GM04504 (cell line): ENCODE measurements at places on chromosomes 13 and 19.

GRCh38 chr13:113941571-113942191 lies 32.2 kb downstream of the C13orf46 start:
- no peak for DNase-seq

DNA sequence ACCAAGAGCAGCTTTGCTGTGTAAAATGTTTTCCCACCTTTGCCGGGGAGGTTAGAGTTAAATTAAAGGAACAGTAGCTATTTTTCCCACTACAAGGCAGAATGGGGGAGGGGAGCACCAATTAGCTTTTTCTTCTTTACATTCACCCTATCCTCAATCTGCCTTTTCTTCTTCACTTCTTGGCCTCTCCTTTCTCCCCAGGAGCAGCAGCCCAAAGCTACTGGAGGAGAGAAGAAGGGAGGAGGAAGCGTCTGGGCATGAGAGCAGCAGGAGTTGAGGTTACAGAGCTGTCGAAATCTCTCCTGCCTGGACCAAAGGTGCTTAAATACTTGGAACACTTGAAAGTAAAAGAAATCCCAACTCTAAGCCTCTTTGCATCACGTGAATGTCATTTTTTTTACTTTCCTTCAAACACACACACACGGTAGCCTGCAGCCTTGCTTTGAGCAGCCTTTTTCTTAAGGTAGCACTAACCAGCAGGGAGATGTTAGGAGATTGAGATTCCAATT lies 39.0 kb upstream of the WASF3 start:
- DNase-seq, result no peak

GRCh38 chr13:99868767-99869166 lies 102.8 kb downstream of the ZIC5 start:
- no peak for DNase-seq

- peak; percentile 26 for DNase-seq
Measured at GRCh38 chr13:52070929-52071523, 46.5 kb downstream of the UTP14C start.

DNA sequence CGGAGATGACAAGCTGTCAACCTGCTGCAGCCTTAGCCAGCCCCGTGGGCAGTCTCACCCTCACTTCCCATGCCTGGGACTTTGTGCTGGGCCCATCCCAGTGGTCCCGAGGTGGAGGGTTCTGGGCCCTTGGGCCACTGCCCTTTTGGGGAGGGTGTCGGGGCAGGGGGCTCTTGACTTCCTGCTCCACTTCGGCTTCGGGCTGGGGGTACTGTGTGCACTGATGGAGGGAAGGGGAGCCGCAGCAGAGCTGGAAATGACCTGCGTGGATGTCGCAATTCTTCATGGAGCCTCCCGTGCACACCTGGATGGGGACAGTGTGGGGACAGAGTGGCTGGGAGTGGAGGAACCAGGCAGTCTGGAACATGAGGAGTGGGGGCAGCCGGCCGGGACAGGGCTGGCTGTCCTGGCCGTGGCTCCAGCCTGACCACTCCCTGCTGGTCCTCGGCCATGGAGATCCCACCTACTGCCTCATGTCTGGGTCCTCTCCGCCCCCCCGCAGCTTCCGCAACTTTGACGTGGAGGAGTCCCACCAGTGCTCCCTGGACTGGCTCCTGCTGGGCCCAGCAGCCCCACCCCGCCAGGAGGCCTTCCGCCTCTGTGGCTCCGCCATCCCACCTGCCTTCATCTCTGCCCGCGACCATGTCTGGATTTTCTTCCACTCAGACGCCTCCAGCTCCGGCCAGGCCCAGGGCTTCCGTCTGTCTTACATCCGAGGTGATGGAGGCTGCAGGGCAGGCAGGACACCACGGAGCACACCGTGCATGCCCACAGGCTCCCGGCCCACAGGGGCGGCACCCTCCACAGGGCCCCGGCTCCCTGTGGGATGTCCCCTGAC lies 10.2 kb downstream of the LRP3 start:
- DNase-seq, result no peak

DNA sequence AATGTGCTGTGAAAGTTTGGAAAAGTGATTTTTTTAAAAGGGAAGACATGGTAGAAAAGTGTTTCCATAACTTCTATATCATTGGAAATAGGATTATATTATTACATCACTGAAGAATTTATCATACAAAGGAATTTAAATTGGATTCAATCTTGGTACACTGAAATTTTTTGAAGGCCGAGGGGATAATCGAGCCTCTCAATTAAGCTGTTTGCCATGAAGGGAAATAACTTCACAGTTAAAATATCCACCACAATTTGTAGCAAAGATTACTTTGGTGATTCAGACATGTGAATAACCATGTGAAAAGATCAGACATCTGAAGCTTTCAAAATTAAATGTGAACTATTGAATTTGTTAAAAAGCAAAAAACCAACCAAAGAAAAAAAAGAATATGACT lies 215.3 kb downstream of the KLF5 start:
- peak; percentile 30 for DNase-seq

- no peak for DNase-seq
Measured at GRCh38 chr13:113919761-113920559, 53.9 kb downstream of the C13orf46 start.

GRCh38 chr13:85068231-85068630 lies 731.0 kb downstream of the SLITRK6 start:
- no peak for DNase-seq

GRCh38 chr13:32783067-32783466 lies 196.8 kb downstream of the PDS5B start:
- no peak for DNase-seq

DNA sequence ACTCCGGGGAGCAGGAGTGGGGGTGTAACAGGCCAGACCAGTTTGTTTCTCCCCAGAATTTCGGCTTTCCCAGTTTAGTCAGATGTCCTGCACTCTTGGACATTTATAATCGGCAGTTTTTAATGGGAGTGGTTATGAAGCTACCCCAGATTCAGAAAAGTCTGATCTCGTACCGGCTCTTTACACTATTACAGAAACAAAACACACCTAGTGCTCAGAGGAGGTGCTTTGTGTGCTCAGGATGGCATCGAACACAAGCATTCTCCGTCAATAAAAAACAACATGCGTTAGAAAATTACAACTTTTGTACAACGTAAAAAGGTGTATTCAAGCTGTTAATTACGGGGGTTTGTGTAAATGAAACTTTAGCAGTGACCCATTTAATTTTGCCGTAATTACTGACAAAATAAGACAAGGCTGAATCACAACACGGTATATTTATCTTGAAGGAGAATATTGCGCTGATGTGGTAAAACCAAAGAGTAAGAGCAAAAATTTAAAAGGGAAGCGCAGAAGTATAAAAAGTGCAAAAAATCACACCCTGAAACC lies 6.6 kb upstream of the SOX1 start:
- no peak for DNase-seq

- DNase-seq, result no peak
Measured at GRCh38 chr13:31069808-31070534, 91.7 kb downstream of the HSPH1 start.

GRCh38 chr19:10685210-10685609 lies 16.0 kb upstream of the QTRT1 start:
- no peak for DNase-seq

DNA sequence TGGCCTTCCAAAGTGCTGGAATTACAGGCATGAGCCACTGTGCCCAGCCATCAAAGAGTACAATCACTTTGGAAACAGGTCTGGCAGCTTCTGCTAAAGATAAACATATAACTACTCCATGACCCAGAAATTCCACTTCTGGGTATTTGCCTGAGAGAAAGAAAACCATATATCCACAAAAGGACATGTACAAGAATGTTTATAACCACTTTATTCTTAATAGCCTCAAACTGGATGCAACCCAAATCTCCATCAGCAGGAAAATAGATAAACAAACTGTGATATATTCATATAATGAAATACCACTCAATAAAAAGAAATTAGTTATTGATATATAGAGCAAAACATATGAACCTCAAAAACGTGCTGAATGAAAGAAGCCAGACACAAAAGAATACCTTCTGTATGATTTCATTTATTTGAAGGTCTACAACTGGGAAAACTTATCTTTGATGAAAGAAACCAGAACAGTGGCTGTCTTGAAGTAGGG lies 40.5 kb downstream of the TEX26 start:
- no peak for DNase-seq

DNA sequence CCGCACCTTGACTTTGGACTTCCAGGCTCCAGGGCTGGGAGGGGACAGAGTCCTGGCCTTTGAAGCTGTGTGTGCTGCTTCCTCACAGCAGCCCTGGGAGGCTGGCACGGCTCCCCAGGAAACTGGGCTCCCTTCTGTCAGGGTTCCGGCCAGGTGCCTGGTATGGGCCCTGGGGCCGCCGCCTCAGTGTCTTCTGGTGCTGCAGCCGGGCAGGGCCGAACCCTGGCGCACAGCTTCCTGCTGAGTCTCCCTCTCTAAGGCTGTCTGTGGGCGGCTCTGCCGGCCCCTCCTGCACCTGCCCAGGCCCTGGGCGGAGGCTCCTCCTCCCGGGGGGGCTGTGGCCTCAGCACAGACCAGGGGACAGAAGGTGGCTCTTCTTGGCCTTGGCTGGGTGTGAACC lies 32.4 kb downstream of the GPX4 start:
- DNase-seq, result no peak

- no peak for DNase-seq
Measured at GRCh38 chr19:2511991-2512390, 36.1 kb downstream of the GADD45B start.

DNA sequence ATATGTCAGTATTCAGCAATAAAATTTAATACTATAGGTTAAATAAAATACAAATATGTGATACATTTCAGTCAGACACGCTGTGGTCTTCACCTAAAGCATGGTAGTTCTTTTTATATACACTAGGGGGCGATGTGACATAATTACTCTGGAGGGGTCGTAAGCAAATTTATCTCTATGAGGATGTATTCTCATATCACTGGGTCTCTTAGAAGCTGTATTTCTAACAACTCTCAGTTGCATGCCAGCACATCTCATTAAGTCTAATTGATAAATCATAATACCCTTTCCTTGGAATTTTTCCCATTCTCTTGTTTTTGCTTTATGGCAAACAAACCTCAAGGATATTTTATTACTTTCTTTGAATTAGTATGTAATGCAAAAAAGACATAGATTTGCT lies 3.9 kb upstream of the PCDH17 start:
- DNase-seq, result no peak

DNA sequence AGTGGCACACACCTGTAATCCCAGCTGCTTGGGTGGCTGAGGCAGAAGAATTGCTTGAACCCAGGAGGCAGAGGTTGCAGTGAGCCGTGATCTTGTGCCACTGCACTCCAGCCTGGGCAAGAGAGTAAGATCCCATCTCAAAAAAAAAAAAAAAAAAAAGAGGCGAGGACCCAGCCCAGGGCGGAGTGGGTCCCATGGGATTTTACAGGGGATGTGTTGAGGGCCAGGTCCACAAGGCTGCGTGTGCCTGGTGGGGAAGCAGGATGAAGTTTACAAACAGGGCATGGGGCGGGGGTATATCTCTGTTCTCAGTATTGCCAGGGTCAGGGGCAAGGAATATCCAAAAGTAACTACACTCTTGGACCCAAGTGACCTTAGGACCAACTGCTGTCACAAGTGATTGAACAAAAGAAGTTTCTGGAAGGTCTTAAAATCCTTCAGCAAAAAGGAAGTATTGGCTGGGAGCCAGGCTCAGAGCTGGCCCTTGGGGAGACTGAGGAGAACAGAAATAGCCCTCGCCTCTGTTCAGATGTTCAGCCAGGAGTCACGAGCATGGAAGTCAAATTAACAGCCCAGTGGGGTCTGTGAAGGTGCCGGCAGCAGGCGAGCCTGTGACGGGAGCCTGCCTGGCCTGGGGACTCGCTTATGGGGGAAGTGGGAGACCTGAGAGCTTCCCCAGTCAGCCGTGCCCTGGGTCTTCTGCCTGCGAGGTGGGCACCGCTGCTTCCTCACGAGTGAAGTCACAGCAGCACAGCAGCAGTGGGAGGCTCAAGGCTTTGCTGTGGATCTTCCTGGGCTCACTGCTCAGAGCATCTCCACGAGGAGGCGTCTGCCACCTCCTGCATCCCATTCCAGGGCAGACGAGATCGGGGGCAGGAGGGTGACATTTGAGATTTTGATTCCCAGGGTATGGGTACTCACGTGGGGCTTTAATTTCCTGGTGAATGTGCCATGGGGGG lies 6.4 kb downstream of the MYO9B start:
- no peak for DNase-seq

GRCh38 chr13:106570299-106570852 lies 2.4 kb upstream of the ARGLU1 start:
- no peak for DNase-seq

DNA sequence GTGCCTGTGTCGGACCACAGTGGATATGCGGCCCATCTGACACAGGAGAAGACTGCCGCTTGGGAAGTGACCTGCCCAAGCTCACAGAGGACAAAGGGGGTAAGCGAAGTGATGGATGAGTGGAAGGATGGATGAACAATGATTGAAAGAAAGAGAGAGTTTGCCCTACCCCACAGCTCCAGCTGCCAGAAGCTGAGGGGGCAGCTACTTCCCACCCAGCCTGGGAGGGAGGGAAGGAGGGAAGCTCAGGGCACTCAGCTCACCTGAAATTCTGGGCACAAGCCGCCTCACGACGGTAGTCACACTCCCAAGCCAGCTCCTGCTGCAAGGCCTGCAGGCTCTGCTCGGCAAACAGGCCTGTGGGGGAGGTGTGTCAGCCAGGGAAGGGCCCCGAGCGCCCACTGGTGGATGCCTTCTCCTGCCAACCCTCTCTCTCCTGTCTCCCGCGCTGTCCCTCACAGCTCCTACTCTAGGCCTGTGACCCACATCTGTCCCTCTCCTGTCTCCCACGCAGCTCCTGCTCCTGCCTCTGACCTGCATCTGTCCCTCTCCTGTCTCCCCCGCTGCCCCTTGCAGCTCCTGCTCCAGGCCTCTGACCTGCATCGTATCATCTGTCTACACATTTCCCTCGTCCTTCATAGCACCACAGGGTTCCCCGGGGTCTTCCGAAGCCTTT lies 12.0 kb upstream of the NUMBL start:
- DNase-seq, result no peak

- no peak for DNase-seq
Measured at GRCh38 chr13:109198585-109198984, 569.2 kb downstream of the MYO16 start.

GRCh38 chr13:114119196-114119595 lies 13.2 kb downstream of the RASA3 start:
- DNase-seq, result peak; percentile 78

DNA sequence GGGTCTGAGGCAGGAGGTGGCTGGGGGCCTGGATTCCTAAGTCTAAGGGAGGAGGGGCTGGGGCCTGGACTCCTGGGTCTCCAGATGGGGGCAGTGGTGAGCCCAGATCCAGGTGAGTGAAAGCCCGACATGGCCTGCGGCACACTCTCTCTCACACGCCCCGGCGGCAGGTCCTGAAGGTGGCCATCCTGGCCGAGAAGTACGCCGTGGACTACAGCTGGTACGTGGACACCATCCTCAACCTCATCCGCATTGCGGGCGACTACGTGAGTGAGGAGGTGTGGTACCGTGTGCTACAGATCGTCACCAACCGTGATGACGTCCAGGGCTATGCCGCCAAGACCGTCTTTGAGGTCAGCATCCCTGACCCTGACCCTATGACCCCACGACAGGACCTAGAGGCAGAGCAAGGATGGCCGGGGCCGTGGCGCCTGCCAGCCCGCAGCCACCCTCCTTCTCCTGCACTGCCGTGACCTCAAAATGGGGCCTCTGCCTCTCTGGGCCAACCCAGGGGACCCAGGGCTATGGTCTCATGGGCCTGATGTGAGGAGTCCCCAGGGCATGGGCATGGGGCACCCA lies 13.2 kb downstream of the FUZ start:
- no peak for DNase-seq
